T-cell (primary cell): ENCODE measurements at places on chromosomes 12 and 14.

DNA sequence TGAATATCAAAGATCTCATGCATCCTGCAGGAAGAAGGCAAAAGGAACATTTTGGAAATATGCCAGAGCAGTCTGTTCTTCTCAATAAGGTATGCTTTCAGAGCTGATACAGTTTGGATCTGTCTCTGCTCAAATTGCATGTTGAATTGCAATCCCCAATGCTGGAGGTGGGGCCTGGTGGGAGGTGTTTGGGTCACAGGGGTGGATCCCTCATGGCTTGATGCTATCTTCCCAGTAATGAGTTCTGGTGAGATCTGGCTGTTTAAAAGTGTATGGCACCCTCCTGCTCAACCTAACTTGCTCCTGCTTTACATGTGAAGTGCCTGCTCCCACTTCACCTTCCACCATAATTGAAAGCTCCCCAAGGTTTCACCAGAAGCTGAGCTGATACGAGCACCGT lies 76.6 kb downstream of the RIN3 start:
- no peak for DNase-seq

GRCh38 chr12:16012117-16012516 lies 101.0 kb downstream of the DERA start:
- DNase-seq: no peak

DNA sequence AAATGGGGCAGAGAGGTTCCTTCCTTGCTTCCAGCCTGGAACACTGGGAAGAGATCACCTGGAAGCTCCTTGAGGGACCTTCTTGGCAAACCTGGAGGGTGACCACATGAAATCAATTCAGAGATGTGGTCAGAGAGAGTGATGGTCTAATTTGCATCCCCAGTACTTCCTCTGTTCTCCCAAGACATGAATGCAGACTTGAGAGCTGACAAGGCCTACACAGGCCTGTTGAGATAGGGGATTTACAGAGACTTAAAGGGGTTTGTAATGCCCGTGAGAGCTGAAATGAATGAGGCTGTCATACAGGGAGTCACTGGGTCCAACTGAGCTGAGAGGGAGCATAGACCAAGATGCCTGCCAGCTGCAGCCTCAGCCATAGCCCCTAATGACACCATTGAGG lies 45.1 kb downstream of the TMX1 start:
- no peak for DNase-seq

GRCh38 chr14:101817501-101818001 lies 56.0 kb downstream of the PPP2R5C start:
- DNase-seq: no peak

DNA sequence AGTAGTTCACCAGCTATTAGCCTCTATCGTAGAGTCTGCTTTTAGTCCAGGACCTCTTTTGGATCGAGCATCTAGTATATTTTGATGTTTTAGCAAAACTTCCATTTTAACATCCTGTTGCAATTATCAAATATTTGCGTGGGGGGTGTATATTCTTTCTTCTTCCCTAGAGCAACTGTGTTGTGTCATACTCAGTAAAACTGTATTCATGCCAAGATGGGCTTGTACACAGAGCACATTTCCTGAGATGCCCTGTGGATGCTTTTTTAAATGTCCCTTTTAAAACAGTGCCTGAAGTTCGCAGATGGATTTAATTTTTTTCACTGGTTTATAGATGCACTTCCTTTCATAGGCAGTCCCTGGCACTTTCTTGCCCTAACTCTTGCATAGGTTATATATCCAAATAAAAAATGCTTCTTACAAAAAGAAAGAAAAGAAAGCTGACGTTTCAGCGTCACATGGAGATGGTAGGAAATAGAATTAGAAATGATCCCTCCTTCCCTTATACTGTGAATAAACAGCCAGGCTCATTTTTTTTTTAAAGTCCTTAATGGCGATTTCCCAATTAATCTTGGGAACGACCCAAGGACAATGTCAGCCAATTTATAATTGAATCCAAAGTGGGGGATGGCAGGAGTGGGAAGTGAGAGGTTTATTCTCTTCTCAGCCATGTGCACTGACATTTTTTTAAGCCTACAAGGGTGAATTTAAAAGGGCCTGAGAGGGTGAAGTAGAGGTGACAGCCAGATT lies 247.0 kb downstream of the SLC41A2 start:
- DNase-seq: no peak

- no peak for DNase-seq
Observed at GRCh38 chr12:129351481-129351880, 498.2 kb downstream of the GLT1D1 start.

DNA sequence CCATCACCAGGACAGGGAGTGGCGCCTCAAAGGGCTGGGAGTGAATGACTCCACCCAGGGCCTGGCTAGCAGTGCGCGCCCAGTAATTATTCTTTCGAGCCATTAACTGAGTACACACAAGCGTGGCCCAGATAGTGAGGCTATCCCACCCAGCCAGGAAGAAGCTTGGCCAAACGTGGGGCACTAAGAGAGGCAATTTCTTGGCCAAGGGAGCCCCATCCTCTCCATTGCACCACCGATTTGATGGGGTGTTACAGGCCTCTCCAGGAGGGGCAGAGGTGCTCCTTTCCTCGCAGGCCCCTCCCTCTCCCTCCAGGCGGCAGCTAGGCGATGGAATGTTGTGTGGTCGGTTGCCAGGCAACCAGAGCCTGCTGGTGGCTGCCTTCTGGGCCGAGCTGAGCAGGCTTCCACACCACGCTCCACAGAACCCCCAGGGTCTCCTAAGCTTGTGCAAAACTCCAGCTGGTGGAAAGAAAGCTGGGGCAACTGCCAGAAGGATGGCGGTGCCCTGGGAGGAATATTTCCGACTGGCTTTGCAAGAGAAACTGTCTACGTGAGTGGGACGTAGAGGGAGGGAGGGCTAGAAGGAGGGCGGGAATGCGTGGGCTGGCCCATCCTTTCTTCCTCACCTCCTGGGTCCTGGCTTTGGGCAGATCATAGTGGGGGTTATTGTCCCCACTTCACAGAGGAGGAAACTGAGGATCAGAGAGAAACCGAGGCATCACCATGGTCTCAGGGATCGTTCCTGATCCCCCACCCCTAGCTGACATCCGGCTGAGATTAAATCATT lies at the start of gene CFAP73:
Gene CFAP73 (plus strand): TSS at position 364 of the 790 bp plus-strand sequence. CDS start 134 bp downstream, at position 498.
- no peak for DNase-seq

DNA sequence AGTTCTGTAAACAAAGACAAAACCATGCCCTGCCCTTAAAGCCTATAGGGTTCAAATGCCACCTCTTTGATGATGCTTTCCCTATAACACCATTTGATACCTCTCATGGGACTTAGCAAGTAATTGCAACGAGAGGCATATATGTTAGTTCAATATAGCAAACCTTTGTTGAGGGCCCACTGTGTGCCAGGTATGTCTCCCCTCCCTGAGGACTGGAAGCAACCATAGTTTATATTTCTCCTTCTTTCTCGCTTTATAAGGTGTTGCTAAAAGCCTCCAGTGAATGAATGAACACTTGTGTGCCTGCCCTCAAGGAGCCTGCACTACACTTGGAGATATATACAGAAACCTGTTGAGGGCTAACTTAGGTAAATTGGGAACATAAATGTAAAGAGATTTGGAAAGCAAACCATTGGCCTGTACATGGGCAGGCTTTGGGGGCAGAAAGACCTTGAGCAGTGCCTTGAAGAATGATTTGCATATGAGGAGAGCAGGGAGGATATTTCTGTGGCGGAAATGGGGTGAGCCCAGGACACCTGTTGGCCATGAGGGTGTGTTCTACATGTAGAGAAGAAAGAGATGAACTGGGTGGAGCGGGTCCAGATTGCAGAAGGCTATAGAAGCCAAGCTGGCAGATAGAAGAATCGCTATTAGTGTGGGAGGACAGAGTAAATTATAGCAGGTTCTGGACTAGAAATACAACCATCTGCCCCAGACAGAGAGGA lies 1.8 kb upstream of the CKAP4 start:
- DNase-seq: no peak

DNA sequence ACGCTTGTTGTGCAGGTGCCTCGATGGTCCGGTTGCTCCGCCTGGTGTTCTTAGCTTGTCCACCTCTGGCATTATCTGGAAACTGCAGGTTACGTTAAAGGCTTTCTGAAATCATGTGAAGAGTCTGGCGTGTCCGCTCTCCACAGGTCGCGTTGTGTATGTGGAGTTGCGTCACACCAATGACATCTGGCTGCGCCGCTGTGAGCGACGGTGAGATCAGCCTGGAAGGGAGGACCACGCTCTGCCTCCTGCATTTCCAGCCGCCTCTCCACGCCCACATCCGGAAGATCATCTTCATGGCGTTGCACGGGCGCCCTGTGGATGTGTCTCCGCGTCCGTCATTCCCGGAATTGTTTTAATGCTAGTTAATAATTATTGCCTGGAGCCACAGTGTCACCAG lies 50.6 kb upstream of the GALNT9 start:
- no peak for DNase-seq

- DNase-seq: no peak
Observed at GRCh38 chr12:101838628-101839323, 8.0 kb upstream of the GNPTAB start.

GRCh38 chr14:90062127-90062794 lies 467 bp downstream of the KCNK13 start:
- no peak for DNase-seq

DNA sequence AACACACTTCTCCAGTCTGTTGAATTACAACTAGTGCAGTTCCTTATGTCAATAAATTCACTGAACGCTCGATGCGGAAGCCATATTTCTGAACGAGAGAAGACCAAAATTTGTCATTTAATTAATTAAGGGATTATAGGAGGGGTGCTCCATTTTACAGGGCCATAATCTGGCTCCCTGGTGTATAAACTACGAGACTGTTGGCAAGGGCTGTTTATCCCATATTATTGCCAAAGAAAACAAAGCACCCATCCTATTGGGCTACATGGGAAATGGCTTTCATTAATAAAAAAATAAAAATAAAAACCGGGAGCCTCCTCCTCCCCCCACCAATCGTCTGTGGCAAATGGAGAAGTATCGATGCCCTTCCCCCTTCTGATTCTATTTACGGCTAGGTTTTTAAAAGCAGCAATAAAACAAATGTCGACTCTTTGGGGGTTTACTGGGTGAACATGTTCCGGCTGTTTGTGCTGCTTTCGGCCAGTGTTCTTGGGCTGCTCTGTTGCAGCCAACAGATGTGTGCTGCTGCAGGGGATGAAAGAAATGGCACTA lies 24.8 kb downstream of the ATF7 start:
- DNase-seq: no peak

- no peak for DNase-seq
Observed at GRCh38 chr14:61616524-61617185, 78.7 kb upstream of the HIF1A start.

GRCh38 chr12:1838994-1839365 lies 18.6 kb downstream of the LRTM2 start:
- DNase-seq: no peak

DNA sequence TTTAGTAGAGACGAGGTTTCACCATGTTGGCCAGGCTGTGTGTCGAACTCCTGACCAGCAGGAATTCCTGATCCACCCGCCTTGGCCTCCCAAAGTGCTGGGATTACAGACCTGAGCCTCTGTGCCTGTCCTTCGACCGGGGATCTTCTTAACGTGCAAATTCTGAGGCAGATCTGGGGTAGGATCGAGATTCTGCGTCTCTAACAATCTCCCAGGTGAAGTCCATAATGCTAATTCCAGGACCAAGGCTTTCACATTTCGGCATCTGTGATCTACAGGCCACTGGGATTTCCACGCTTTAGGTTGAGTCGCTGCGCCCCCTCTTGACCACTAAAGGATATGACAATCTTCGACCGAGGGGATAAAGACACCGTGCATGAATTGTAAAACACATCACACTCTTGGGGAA lies 24.8 kb downstream of the FOS start:
- peak; percentile 58 for DNase-seq

DNA sequence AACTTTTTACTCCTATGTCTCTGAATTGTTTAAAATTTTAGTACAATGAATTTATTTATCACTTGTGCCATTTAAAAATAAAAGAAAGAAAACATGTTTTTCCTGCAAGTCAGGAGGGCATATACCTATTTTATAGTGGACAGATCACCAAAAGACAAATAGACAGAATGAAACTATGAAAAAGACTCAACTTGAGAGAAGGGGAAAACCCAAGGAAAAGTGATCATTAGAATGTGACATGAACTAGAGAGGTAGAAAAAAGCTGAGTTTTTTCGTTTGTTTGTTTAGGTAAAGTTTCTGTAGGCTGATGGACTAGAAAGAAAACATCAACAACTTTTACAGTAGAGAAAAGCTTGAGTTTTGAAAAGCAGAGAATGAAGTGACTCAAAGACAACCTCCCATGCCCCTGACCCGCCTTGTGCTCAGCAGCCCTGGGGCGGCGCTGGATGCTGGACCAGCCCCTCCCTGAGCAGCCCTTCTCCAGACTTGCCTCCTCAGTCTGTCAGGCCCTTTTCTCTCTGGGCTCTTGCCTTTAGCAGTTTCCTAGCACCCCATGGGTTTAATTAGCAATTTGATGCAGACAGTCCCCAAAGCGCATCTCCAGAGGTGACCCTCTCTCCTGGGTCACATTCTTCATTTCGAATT lies 95.1 kb upstream of the ARID2 start:
- DNase-seq: no peak

DNA sequence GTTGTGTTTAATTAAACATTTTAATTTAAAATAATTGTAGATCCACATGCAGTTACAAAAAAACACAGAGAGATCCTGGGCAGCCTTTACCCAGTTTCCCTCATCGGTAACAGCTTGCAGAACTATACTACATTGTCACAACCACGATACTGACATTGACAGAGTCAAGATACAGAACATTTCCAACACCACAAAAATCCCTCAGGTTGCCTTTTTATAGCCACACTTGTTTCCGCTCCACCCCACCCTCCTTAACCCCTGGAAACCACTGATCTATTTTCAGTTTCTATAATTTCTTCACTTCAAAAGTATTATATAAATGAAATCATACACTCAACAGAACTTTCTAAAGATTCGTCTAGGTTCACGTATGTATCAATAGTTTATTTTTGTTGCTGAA lies 458.8 kb upstream of the SOX5 start:
- no peak for DNase-seq

DNA sequence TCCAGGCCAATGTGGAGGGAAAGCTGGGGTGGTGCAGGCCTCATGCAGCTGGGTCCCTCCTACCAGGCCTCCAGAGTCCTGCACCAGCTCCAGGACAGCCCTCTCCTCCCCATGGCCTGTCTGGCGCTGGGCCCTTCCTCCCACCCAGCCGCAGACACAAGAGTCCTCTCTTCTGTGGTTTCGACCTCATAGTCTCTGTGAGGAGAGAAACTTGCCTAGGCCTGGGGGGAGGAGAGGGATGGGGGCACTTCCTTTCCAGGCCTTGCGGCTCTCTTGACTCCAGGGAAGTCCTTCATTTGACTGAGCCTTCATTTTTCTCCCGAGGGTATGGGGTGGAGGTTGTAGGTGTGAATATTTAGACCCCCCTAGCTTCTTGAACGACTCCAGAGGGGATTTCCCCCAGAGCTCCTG lies 2.3 kb downstream of the MMP14 start:
- no peak for DNase-seq

DNA sequence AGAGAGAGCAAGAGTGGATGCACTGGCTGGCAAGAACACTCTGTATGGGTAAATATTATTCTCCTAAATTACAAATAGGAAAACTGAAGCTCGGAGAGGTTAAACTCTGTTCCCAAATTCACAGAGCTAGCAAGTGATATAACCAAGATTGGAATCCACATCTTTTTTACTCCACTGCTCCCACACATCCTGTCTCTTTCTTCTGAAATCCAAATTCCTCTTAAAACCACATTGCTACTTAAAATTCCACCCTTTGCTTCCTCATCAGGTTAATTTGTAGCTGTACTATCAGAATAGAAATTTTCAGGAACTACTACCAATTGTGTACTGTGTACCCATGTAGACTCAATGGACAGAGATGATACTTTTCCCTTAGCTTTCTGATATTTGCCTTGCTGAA lies 74.4 kb downstream of the ARMH4 start:
- DNase-seq: no peak
